ENCODE measurements at places on chromosomes 3 and 15.

DNA sequence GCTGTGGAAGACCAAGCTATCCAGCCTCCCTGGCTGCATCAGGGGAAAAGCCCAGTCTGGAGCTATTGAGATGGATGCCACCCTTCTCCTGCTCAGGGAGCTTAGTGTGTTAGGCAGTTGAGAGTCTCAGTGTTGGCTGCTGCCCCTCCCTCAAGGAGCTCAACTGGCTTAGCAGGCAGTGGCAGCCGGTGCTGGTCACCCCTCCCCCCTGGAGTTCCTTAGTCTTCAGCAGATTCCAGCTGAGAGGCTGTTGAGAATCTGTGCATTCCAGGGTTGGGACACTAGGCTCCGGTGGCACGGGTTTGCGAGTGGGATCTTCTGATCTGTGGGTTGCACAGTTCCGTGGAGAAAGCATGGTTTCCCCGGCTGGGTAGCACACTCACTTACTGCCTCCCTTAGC lies 883.8 kb downstream of the NSUN3 start:
- no peak for DNase-seq

DNA sequence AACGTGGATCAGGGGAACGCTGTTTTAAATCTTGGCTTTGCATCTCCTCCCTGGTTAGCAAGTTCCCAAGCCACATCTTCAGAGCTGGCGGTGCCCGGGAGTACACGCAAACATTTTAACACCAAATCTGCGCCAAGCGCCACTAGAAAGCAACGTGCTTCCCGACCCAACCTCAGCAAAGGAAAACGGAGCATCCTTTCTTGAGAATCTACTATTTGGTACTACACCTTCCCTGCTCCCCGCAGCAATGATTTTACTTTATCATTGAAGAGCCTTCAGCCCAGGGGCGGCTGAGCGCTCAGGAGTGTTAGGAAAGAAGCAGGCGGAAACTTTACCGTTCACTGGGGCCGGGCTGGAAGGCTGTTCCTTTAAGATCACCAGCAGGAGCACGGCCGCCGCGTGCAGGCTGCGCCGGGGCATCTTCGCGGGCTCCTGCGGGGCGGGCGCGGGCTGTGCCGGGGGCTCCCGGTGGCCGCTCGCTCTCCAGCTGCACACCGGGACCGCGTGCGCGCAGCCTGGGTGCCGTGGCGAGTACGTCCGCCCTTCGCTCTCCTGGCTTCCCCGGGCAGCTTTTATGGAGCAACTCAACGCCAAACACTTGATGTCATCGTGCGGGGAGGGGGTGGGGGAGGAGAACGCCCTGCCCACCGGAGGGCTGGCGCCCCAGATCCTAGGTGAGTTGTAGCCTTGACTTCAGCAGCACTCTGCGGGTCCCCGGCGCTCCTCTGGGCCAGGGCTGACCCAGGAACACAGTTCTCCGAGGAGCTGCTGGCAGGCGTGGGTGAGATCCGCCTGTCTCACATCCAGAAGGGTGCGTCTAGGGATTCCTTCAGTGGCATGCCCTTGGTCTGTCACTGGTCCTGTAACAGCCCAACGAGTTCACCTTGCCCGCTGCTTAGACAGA lies at the start of gene CA12:
Gene CA12 (minus strand): TSS at position 546 of the 904 bp plus-strand sequence. CDS start 126 bp downstream, at position 420.
- no peak for DNase-seq

DNA sequence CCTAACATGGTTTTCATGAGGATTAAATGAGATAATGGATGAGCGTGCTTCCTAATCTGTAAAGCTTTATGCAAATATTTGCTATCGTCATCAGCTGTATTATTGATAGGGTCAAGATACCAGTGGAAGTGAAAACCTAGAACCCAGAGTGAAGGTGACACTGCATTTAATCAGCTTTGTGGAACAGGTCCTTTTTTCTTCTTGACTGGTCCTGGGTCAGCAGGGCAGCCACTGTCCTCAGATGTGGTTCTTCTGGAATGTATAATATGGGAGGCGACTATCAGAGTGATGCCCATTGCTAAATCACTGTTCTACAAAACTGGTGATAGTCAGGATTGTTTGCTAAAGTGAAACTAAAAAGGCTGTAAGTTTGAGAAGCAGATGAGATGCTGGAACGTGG lies 41.4 kb downstream of the SORD start:
- DNase-seq: no peak

- no peak for DNase-seq
These were observed 147.5 kb upstream of the THBS1 start for GRCh38 chr15:39433376-39433775.

DNA sequence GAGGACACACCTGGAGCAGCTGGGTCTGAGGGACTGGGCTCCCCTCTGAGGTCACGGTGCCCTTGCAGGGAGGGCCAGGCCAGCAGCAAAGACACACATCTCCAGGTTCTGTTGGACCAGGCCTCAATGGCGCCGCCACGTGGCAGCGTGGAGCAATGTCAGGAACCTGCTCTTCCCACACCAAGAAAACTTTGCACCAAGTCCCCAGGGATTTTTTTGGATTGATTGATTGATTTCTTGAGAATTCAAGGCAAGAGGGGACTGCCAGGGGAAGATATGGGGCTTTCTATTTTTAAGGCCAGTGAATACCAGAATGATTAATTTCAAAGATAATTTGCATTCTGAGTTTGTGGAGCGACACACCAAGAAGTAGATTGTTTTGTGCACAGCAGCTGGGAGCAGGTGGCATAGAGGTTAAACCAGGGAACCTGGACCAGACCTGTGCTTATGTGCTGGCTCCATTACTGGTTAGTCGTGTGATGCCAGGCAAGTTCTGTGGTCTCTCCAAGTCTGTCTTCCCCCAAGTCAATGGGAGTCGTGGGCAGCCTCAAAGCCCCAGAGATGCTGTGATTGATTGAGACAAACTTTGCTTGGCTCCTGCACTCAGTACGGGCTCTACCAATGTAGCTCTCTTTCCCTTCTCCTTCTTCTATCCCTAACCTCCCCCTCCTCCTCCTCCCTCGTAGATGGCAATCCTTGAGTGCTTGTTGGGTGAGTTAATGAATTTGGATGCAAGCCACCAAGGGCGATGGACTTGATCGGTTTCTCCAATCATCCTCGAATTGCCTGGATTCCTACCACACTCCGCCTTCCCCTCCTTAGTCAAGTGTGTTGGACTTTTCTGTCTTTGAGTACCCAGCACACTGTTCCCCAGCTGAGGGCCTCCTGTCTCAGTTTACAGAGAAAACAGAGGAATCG lies 96.2 kb upstream of the TRPM1 start:
- no peak for DNase-seq

GRCh38 chr3:86388820-86389219 lies 602.1 kb downstream of the VGLL3 start:
- DNase-seq: no peak

GRCh38 chr15:88375234-88375927 lies 91.8 kb downstream of the MRPL46 start:
- no peak for DNase-seq

GRCh38 chr15:69848096-69848495 lies 249.6 kb downstream of the TLE3 start:
- no peak for DNase-seq

GRCh38 chr3:135779590-135780235 lies 185.8 kb upstream of the PPP2R3A start:
- no peak for DNase-seq

GRCh38 chr3:23396746-23397145 lies 193.6 kb downstream of the UBE2E2 start:
- no peak for DNase-seq

- no peak for DNase-seq
These were observed 93.0 kb downstream of the SSR3 start for GRCh38 chr3:156461889-156462288.

GRCh38 chr15:36278219-36278618 lies 301.2 kb upstream of the CDIN1 start:
- DNase-seq: no peak

Measured in NCI-H510A (cell line).